ENCODE measurements at places on chromosomes 3 and 15. TPM values are rescaled to one million over a fixed set of nuclear protein-coding genes. Genes with fewer than 3 reads are reported as not detected.

TGM4 gene
- total RNA-seq, result not detected

ITIH3 gene
- under 0.01 TPM for total RNA-seq

SNX1 gene
- 55.0 TPM for total RNA-seq

C15orf39 gene
- total RNA-seq, result 8.1 TPM

GATA2 gene
- total RNA-seq, result 5.5 TPM

ANKRD63 gene
- not detected for total RNA-seq

TLR9 gene
- total RNA-seq, result not detected

ZPLD1 gene
- total RNA-seq, result 0.33 TPM

CORO2B gene
- 8.1 TPM for total RNA-seq

- DNase-seq, result no peak
Observed at GRCh38 chr15:98746375-98747155, 98.2 kb downstream of the IGF1R start.

DNA sequence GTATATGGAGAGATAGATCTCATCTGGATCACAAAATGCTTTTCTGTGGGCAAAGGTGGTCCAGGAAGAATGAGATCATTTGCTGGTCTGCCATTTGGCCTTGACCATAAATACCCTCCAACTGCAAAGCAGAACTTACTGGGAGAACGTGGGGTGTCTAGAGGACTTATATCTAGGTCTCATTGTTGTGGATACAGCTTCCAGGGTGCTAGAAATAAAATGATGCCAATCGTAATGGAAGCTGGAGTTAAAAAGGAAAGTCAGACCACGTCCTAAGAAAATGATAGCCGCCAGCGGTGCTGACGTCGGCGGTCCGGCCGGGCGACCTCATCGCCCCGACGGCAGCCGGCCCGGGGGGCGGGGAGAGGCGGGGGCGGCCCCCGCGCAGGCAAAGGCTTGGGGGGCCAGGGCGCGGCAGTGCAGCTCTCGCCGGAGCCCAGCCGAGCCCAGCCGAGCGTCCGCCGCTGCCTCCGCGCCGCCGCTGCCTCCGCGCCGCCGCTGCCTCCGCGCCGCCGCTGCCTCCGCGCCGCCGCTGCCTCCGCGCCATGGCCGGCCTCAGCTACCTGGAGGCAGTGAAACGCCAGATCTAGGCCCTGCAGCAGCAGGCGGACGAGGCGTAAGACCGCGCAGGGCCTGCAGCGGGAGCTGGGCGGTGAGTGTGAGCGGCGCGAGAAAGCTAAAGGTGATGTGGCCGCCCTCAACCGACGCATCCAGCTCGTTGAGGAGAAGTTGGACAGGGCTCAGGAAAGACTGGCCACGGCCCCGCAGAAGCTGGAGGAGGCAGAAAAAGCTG lies 89.5 kb downstream of the EOMES start:
- peak; percentile 69 for DNase-seq

GRCh38 chr3:171461525-171461917 lies 1.3 kb upstream of the TNIK start:
- DNase-seq, result no peak

- no peak for DNase-seq
Observed at GRCh38 chr3:31295150-31295765, 237.5 kb upstream of the STT3B start.

- DNase-seq, result no peak
Observed at GRCh38 chr15:77033729-77034671, 36.9 kb downstream of the TSPAN3 start.

DNA sequence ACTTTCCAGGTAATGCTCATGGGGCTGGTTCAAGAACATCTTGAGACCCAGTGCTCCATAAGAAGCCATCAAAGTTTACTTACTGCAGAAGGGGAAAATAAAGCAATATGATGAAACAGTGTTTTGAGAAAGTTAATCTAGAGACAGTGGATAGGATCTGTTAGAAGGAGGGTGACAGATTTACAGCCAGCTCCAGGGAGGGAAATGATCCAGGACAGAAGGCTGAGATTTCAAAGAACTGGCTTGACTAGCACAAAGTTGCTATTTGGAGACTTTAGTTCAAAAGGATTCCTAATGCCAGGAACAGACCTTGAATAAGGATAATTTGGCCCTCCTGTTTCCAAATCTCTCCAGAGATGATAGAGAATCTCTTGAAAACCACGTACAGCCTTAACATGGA lies 166.5 kb upstream of the NECTIN3 start:
- no peak for DNase-seq

DNA sequence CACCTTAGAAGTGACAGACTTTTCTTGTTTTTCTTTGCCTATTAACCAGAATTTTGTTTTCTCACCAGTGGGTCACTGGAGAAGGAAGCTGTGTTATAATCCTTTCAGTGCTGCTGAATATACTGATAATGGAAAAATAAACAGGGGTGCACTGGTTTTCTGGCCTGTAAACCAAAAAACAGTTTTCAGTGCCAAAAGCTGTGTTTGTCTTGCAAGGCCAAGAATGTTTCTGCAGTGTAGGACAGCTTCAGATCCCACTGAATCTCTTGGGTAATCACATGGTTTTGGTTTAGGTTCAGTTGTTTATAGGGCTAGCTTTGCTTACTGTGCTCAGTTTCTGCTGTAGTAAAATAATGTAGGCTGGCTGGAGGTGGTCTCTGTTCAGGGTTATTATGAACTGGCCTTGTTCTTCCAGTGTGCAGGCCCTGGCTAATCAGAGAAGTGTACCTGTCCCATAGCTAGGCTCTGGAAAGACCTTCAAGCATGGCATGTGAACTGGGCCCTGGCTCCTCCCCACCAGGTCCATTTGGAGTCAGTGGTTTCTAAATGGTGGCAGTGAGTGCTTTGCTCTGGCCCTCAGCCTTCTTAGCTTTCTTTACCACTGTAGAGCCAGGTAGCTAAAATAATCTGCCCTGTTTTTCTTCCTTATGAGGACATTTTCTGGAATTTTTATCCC lies 18.7 kb downstream of the PDE8A start:
- DNase-seq, result peak; percentile 57

GRCh38 chr3:167406876-167407492 lies 26.9 kb upstream of the ZBBX start:
- DNase-seq, result peak; percentile 24

DNA sequence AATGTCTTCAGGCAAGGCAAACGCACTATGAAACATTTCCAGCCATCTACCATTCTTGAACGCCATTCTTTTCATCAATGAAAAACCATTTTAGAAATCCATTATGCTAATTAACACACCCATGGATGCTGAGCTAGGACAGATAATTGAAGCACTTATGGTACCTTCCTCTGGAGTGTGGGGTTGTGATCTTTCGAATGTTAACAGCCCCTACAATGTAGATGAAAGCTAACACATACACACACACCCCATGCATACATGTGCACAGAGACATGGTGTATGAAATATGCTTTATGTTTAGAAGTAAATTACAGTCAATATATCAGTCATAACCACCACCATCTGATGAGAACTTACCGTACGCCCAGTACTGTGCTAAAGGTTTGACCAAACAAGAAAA lies 189.1 kb downstream of the SHQ1 start:
- no peak for DNase-seq

- DNase-seq, result peak; percentile 82
Observed at GRCh38 chr15:70762469-70763119, 764 bp downstream of the UACA start.

DNA sequence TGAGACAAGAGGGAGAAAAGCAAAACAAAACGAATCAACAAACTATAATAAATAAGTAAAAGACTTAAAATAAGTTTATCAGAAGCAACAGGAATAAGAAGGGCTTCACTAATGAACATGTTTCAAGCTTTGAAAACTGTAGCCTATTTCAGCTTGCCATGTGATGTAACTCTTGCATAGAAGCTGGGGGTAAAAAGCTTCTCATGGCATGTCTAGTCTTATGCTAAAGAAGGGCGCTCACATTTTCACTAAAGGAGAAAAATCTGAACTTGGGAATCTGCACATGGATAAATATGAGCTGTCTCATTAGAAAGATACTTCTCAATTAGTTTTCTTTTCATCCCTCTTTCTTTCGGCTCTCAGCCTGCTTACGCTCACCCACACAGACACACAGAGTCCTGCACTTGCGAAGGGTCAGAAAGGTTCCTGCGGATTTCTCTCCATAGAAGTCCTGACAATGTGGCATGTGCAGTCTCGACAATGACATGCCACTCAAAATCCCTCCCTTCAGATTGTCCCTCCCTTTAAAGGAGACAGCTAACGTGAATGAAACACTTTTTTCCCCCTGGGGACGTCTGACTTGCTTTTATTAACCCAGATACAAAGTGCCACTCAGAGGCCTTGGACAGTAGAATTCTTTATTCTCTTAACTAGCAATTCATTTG lies 568.9 kb upstream of the NR2F2 start:
- DNase-seq, result no peak

- no peak for DNase-seq
Observed at GRCh38 chr3:178010306-178010705, 525.9 kb upstream of the KCNMB2 start.

- DNase-seq, result no peak
Observed at GRCh38 chr3:191688756-191689433, 227.9 kb downstream of the PYDC2 start.

DNA sequence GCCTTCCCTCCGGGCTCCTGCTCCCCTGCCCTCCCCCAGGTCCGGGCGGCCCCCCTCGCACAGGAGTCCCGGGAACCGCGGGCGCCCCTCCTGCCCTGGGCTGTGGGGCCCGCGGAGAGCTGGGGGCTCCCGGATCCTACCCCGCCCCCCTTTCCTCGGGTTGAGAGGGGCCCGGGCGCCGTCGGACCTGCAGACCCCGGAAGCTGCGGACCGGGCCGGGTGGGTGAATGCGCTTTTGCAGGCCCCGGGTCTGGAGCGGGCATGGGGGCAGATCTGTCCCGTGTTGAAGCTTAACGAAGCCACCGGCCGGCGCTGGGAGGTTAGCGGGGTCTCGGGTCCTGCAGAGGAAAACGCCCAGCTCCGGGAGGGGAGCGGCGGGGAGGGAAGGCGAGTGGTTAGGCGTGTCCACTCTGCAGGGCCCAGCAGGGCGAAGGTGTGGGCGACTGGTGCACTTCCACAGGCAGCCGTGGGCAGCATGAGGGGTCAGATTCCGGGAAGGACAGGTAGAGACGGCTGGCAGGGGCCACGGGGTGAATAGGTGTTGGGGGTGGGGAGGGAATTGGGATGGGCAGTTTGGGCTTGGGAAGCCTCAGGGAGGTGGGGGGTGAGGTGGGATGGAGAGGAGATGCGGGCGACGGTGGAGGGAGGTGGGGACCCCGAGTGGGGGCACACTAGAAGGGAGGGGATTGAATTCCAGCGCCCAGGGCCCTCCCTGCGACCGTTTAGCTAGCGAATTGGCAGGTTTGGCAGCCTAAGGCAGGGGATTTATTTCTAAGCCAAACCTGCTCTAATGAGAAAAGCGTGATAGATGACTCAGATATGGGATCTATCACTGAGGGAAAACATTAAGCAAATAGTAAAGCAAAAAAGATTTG lies 635 bp downstream of the CD276 start:
- DNase-seq, result peak; percentile 83

GRCh38 chr15:50702762-50703334 lies 16.3 kb upstream of the TRPM7 start:
- DNase-seq, result no peak

DNA sequence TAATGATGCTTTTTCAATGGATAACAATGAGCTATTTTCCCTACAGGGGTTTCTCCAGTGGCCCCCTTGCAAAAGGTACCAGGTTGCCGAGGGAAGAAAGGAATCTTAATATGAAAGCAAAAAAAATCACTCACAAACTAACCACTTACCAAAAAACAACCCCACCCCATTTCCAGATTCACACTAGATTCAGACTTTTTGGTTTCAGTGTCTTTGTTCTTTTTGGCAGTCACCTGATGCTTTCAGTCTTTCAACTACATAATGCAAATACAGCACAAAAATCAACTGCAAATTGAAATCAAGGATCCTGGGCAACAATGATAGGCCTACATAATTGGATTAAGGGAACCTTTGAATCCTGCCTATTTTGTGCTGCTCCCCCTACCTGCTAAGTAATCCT lies 71.1 kb upstream of the RAP2B start:
- DNase-seq, result no peak

Measured in fibroblast of the aortic adventitia (primary cell).